ENCODE measurements at places on chromosomes 16 and 17. TPM values are rescaled to one million over a fixed set of nuclear protein-coding genes. Genes with fewer than 3 reads are reported as not detected.
A peak's percentile ranks its signal among the peaks of the same experiment; 100 is the strongest.

Gene HBA2
- total RNA-seq, result 450 TPM

Gene TMEM101
- 22.1 TPM for total RNA-seq

Gene NLRC5
- 5.8 TPM for total RNA-seq

Gene SPNS2
- total RNA-seq, result 13.3 TPM

- H3K27me3 ChIP-seq, result no peaks in the 10 kb centered on the region
- H3K4me1 ChIP-seq, result peaks cover 85% of the 10 kb centered on the region
- no peaks in the 10 kb centered on the region for H3K36me3 ChIP-seq
- H3K4me3 ChIP-seq, result no peak overlapping the region
- DNase-seq, result no peak
- no peak overlapping the region for H3K27ac ChIP-seq
Observed at GRCh38 chr16:68091380-68092261, 6.5 kb downstream of the NFATC3 start.

DNA sequence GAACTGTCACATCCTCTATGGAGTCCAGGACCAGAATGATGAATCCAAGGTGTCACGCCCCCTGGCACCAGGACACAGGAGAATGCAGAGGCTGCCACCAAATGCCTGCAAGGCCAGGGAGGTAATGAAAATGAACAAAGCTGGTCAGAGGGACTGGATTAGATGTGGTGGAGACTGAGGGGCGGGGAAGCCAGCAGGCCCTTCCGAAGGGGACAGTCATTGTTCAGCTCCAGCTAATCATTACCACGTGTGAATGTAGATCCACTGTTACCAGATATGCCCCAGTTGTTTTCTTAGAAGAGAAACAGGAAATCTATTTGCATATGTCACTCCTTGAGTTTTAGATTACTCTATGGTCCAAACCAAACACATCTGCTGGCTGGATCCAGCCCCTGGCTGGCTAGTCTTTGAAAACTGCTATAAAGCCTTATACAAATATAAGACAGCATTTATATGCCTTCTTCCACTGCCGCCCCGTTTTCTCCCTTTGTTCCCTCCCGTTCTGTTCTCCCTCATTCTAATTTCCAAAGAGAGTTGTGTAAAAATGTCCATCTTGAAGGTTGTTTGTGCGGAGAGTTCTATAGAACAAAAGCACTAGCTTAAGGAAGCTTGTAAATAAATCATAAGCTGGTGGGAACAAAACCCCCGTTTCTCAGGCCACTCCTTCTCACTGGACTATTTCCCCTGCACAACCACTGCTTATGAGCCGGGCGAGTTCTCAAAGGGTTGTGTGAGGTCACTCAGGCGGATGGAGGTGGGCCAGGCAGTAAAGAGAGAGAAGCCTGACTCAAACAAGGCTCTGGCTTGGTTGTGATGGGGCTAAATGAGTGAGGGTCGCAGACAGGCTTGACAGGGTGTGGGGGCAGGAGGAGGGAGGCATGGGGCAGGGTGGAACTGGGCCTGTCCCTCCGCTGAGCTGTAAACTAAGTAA, 14.2 kb downstream of the CRYM start:
- H3K27ac ChIP-seq, result peak overlapping the region; percentile 72
- H3K27me3 ChIP-seq, result no peaks in the 10 kb centered on the region
- peaks cover 50% of the 10 kb centered on the region for H3K4me1 ChIP-seq
- peaks cover 3% of the 10 kb centered on the region for H3K36me3 ChIP-seq

- no peak for DNase-seq
- no peak overlapping the region for H3K4me3 ChIP-seq
- H3K27me3 ChIP-seq, result no peaks in the 10 kb centered on the region
- peaks cover 52% of the 10 kb centered on the region for H3K36me3 ChIP-seq
Observed at GRCh38 chr16:66524601-66525164, 25.2 kb downstream of the TK2 start.

- no peaks in the 10 kb centered on the region for H3K36me3 ChIP-seq
- peak overlapping the region; percentile 94 for H3K27ac ChIP-seq
- DNase-seq, result peak; percentile 61
- peak overlapping the region; percentile 64 for H3K4me3 ChIP-seq
- no peaks in the 10 kb centered on the region for H3K27me3 ChIP-seq
Observed at GRCh38 chr17:29591146-29591736, 1.7 kb upstream of the ANKRD13B start.

DNA sequence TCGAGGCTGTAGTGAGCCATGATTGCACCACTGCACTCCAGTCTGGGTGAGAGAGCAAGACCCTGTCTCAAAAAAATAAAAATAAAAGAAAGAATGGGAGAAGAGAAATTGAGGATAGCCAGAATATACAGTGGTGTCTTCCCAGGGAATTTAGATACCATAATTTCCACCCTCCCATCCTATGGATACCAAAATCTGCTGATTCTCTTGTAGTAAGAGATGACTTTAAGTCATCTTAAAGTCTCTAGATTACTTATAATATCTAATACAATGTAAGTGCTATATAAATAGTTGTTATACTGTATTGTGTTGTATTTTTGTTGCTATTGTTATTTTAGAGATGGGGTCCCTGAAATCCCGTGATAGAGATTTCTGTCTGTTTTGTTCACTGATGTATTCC, 1.5 kb upstream of the ERAL1 start:
- peaks cover 2% of the 10 kb centered on the region for H3K36me3 ChIP-seq
- no peak overlapping the region for H3K27ac ChIP-seq
- DNase-seq, result no peak
- H3K27me3 ChIP-seq, result no peaks in the 10 kb centered on the region
- H3K4me1 ChIP-seq, result peaks cover 5% of the 10 kb centered on the region

DNA sequence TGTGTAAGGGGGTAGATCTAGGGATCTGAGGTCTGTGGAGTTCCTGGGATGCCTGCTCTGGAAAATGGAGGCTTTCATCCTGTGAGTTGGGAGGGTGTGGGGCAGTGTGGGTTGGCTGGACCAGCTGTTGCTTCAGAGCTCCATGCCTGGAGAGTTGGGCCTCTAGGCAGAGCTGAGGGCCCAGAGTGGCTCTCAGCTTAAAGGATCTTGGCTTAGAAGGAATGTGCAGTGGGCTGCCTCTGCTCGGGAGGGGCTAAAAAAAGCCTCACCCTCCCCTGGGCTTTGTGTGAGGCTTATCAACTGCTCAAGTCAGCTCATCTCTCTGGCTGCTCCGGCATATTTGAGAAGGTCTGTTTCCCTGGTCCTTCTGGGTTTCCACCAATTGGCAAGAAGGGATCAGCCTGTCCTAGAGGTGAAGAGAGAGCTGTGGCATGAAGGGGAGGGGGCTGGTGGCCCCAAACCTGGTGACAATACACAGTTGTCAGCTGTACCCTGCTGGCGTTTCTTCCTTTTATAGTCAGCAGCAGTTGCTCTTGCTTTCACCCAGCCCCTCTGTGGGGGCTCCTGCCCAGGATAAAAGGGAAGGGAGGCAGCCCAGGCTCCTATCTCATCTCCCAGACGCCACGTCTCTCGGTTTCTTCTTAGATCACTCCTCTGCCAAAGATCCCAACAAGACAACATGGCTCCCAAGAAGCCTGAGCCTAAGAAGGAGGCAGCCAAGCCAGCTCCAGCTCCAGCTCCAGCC, at the start of gene MYL4:
TSS of gene MYL4 (plus strand) at position 605 of the 745 bp plus-strand sequence. CDS start at position 680, 75 bp downstream.
- H3K4me1 ChIP-seq, result peaks cover 33% of the 10 kb centered on the region
- no peaks in the 10 kb centered on the region for H3K27me3 ChIP-seq
- no peak for DNase-seq
- H3K4me3 ChIP-seq, result no peak within 1 kb of the TSS

DNA sequence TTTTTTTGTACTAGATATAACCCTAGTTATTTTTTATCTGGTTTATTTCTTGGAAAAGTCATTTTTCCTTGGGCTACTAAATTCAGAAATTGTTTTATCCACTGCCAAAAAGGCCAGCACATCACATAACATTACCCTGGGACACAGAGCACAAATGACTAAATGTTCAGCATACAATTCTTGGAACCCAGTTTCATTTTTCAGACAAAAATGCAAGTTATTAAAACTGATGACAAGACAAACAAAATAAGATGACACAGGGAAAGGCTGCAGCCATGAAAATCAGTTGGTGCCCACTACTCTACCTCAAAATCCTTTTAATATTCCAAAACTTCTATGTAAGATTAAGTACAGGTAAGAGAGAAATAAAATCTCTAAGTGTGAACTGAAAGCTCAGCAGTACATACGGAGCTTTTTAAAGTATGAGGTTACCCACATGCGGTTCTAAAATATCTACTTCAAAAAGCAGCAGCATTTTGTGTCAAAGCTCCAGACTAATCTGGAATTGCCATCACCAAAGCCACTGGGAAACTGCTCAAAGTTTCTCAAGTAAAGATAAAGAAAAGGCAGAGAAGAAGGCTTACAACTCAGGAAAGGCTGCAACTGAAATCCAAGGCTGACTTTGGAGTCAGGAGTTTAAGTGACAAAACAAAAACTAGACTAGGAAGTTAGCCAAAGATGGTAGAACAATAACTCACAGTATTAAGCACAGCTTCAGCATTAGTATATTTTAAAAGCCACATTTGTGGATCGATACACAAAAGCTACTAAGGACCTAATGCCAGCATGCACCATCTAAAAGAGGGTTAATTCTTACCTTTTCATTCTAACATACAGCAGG, 41.4 kb downstream of the AP1G1 start:
- no peaks in the 10 kb centered on the region for H3K27me3 ChIP-seq
- H3K4me3 ChIP-seq, result no peak overlapping the region
- DNase-seq, result no peak
- H3K27ac ChIP-seq, result no peak overlapping the region
- peaks cover 7% of the 10 kb centered on the region for H3K4me1 ChIP-seq
